Naive thymus-derived CD4-positive, alpha-beta T cell (primary cell): ENCODE measurements at places on chromosomes 1 and 21. TPM values are rescaled to one million over a fixed set of nuclear protein-coding genes. Genes with fewer than 3 reads are reported as not detected.

GRCh38 chr1:91754348-91754747, 131.6 kb downstream of the TGFBR3 start:
- H3K4me3 ChIP-seq, result no peak overlapping the region
- DNase-seq, result no peak
- H3K27me3 ChIP-seq, result no peaks in the 10 kb centered on the region
- H3K36me3 ChIP-seq, result no peaks in the 10 kb centered on the region
- H3K27ac ChIP-seq, result no peak overlapping the region

GRCh38 chr1:28266920-28267322, 7.6 kb downstream of the SESN2 start:
- no peak for DNase-seq
- H3K27me3 ChIP-seq, result no peaks in the 10 kb centered on the region
- H3K4me1 ChIP-seq, result no peaks in the 10 kb centered on the region
- no peaks in the 10 kb centered on the region for H3K36me3 ChIP-seq
- no peak overlapping the region for H3K27ac ChIP-seq

DNA sequence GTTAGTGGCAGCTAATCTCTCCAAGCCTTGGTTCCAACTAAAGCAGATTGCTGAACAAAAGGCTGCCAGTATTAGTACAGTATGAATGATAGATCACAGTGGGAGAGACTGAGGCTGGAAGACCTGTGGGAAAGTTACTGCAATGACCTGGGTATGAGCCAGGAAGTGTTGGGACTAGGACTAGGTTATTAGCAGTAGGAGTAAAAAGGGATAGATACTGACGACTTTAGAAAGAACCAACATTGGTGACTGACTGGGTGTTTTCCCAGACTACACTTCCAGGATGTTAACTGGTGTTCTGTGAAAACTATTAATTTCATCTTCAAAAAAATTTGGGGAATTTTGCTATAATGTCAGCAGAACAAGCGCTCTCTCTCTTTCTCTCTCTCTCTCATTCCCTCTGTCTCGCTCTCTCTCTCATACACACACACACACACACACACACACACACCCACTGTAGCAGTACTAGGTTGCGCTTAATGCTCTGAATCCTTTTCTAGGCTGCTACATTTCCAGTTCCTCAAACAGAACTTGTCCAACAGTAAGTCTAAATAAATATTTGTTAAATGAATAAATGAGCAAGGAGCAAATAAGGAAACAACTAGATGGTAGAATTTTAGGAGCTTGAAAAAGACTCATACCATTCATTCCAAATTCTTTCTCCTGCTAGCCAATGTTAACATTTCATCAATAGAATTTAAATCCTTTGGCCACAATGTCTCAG, 47.6 kb upstream of the RGS8 start:
- no peak overlapping the region for H3K4me3 ChIP-seq
- no peak for DNase-seq
- no peaks in the 10 kb centered on the region for H3K27me3 ChIP-seq
- no peaks in the 10 kb centered on the region for H3K36me3 ChIP-seq

DNA sequence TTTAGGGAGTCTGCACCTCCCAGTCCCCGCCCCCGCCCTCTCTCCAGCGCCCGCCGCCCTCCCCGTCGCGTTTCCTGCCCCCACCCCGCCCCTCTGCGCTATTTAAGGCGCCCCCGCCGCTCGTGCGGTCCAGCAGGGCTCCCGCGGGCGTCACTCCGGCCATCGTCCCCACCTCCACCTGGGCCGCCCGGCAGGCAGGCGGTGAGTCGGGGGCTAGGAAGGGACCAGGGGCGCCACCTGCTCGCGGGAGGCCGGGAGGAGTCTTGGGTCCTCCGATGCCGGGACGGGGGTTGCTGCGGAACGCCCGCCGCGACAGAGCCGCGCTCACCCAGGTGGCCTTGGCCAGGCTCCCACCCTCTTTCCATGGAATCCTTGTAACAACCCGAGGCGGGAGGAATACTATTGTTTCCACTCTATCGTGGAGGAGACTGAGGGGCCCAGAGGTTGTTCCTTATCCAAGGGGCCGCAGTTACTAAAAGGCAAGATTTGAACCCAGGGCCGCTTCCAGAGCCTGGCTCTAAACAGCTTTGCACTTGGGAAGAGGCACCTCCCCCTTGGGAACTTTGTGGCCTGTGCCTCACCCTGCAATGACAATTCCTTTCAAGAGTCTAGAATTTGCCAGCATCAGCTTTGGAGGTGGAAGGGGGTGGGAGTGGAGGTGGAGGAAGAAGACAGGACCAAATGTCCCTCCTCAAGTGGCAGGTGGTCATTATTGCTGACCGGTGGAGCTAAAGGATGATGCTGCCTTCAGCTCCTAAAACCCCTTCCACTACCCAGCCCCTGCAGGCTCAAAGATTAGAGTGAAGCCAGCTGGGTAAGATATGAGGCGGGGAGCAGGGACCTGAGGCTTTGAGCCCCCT, at the start of gene GJA4:
GJA4 (plus strand) TSS at position 132 of the 860 bp plus-strand sequence. CDS start 1,215 bp downstream, outside the sequence.
- H3K4me3 ChIP-seq, result no peak within 1 kb of the TSS
- no peaks in the 10 kb centered on the region for H3K4me1 ChIP-seq
- no peak for DNase-seq

GRCh38 chr1:170402476-170403311, 129.3 kb upstream of the GORAB start:
- no peaks in the 10 kb centered on the region for H3K36me3 ChIP-seq

DNA sequence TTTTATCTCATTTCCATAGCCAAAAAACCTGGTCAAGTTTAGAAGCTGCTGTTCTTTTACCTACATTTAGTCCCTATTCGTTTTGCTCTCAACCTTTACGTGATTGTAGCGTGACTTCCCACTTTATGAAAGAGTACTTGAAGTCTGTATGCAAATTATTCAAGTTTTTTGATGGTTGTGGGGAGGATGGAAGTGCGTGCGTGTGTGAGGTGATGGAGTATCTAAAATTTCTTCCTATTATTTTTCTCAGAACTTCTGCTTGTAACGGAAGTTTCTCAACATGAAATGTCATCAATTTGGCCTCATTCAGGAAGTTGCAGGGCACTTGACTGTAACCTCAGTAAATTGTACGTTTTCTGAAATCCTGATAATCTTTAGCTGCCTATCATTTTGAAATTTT, 64.0 kb downstream of the SAMSN1 start:
- peaks cover 13% of the 10 kb centered on the region for H3K4me1 ChIP-seq
- DNase-seq, result peak; percentile 29
- H3K27ac ChIP-seq, result peak overlapping the region; percentile 9

DNA sequence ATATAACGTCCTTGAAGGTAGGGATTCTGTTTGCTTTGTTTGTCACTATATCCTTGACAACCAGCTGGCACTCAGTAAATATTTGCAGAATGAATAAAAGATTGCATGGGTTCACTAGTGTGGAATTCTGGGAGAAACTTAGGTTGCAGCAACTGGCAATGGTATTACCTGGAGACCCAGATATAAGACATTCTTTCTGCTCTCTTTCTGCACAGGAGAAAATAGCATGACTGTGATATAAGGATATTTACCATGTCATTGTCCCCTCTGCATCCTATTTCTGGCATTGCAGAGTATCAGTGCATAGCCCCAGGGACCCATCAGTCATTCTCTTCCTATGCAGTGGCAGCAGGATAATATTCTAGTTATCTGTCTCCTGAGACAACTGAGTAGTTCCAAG, 308.9 kb upstream of the LRRC7 start:
- no peaks in the 10 kb centered on the region for H3K4me1 ChIP-seq
- no peak overlapping the region for H3K27ac ChIP-seq
- H3K27me3 ChIP-seq, result no peaks in the 10 kb centered on the region
- no peaks in the 10 kb centered on the region for H3K36me3 ChIP-seq

Gene LCE6A
- total RNA-seq, result not detected

Gene ACTA1
- total RNA-seq, result not detected

Gene SMPDL3B
- total RNA-seq, result 0.41 and 1.1 TPM in 2 replicates
